Activated T-cell treated with anti-CD3 and anti-CD28 coated beads, Interleukin-2, amount 50 U/mL, for 72 hours (primary cell): ENCODE measurements at places on chromosomes 13 and 19. TPM values are rescaled to one million over a fixed set of nuclear protein-coding genes. Genes with fewer than 3 reads are reported as not detected.

The CGB2 gene
- total RNA-seq = 1.4 TPM

The SPPL2B gene
- 52.0 TPM for total RNA-seq

The PSG7 gene
- total RNA-seq = not detected

DNA sequence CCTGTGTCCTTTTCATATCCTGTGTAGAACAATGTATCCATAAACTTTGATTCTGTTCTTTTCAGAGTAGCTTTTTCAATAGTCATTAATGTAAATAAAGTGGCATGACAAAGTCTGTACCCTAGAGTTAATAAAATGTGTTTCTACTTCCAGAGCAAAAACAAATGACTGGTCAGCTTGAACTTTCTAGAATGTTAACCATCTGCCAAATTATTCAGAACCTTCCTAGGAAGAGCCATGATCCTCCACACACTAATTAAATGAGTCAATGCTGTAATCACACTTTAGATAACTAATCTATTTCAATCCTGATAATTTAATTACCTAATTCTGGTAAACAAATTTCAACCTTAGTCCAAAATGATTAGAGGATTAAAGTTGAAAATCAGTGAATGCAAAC lies 73.2 kb downstream of the DIAPH3 start:
- no peak for DNase-seq

GRCh38 chr13:94362411-94362909 lies 117.0 kb downstream of the DCT start:
- DNase-seq = peak; percentile 76

- DNase-seq = no peak
Measured at GRCh38 chr13:102138635-102139190, 263.1 kb downstream of the FGF14 start.

DNA sequence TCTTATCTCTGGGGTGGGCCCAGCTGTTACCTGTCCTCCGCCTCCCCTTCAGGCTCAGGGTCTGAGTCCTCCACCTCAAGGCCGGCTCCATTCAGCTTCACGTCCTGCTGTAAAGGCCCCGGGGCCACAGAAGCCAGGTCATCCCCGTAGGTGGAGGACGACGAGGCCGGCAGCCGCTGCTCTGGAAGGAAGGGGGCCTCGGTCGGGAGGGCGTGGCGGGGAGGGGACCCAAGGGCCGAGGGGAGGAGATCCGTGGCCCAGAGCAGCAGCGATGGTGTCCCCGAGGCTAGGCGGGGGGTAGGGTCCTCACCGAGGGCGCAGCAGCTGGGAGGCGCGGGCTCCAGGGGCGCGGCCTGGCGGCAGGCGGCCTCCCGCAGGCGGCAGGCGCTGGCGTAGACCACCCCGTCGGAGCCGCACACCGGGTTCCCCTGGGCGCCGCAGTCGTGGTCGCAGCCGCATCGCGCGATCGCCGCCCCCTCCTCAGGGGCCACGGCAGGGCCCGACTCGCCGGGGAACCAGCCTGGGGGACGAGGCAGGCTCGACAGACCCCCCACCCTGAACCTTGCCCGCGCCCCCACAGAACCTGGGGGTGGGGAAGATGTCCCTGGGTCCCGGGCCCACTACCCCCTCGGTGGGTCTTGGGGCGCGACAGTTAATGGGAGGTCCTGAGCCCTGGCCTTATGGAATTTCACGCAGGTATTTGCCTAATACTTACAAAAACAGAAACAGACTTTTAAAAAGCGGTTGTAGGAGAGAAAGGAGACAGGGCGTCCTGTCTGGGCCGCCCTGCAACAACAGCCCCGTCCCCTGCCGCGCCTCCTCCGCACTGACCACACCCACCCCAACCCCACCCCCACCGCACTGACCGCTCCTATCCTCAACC lies 7.6 kb downstream of the F2RL3 start:
- peak; percentile 12 for DNase-seq

DNA sequence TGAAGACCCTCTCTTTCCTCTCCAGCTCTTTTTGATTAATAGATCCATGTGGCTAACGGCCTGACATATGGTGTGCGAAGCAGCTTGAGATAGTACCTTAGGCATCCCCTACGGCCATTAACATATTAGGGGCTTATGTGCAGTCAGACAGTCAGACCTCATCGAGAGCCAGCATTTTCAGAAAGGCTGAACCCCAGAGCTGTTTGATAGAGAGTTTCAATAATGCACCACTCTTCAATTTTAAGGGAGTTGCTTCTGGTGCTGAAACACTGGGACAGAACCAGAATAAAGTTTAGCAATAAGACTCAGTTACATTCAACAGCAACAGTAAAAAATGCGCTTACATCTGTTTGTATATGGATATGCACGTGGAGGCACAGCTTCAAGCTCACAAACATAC lies 10.8 kb downstream of the POU4F1 start:
- no peak for DNase-seq
